ENCODE measurements at places on chromosomes 6 and 20.

- DNase-seq, result no peak
Measured at GRCh38 chr6:43766964-43767461, 3.0 kb upstream of the VEGFA start.

DNA sequence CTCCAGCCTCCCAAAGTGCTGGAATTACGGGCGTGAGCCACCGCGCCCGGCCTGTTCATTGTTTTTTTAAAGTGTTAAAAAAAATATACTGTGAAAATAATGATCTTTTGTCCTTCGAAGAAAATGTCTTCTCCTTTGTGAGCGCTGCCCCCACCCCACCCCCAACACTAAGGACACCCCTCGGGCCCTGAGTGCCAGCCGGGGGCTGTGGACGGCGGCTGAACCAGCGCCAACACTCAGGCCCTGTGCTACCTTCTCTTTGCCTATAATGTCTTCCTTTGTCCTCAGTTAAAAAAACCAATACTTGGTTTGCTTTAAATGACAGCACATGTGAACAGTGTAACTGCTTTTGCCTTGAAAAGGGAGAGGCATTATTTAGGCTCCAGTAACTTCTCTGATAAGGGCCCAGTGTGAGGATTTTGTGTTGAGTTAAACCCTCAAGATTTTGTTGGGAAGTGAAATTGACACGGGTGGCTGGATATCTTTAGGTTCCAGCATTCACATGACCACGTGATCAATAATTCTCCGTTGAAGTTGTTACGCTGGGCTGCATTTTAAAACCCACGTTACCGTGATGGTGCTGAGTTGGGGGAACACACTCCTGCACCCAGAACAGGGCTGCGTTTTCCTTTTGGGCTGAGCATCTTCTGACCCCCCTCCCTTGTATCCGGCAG lies 9.5 kb upstream of the ADRM1 start:
- DNase-seq, result no peak

DNA sequence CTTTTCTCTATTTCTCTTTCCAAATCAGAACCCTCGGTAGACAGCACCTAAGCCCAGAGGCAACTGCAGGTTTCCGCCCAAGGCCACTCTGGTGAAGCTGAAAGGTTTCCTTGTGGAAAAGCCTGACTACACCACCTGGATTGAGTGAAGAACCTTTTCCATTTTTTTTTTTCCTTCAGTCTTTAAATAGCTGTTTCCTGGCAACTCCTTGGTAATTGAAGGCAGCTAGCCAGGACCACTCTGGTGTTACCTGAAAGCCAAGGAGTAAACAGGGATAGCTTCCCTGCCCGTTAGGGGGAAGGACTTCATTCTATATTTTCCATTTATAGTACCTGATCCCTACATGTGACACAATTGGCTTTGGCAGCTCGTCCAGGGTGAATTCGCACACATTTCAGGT lies 1238.4 kb downstream of the GRIK2 start:
- DNase-seq, result no peak

DNA sequence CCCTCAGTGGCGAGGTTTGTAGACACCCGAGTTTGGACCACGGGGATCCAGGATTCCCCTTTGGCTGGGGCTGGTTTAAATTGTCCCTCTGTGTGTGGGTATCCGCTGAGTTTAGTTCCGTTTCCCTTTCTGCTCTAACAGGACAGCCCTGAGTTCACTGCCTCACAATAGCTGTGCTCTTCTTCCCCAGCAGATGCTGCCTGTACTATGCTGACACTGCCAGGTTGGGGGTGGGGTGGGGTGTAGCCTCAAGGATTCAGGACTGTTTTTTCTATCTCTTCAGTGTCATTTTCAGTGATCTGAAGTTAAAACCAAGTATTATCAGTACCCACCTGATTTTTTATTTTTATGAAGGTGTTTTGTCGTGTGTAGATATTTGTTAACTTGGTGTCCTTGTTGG lies 655.0 kb downstream of the COL12A1 start:
- no peak for DNase-seq

GRCh38 chr20:53480913-53481312 lies 112.7 kb downstream of the ZNF217 start:
- no peak for DNase-seq

DNA sequence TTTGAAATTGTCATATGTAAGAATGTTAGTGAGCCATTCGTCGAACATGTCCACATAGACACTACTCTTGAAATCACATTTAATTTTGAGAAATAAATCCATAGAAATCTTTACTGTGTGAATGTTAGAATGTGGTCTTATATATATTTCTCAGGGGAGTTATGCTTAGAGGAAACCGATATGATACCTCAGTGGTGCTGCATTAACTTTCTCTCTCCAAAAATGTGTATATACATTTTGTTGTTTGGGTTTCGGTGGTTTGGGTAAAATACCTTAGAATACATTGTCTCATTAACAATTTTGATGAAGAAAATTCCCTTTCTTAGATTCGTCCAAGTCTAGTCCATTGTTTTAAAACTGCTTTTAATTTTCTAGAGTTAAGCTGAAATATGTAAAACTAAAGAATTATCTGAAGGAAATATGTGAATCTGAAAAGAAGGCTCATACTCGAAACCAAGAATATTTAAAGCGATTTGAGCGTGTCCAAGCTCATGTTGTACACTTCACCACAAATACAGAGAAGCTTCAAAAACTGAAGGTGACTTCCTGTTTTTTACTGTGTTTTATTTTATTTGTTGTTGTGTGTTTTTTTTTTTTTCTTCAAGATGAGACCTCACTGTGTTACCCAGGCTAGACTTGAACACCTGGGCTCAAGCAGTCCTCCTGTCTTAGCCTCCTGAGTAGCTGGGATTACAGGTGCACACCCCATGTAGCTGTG lies 10.3 kb downstream of the KIZ start:
- no peak for DNase-seq

DNA sequence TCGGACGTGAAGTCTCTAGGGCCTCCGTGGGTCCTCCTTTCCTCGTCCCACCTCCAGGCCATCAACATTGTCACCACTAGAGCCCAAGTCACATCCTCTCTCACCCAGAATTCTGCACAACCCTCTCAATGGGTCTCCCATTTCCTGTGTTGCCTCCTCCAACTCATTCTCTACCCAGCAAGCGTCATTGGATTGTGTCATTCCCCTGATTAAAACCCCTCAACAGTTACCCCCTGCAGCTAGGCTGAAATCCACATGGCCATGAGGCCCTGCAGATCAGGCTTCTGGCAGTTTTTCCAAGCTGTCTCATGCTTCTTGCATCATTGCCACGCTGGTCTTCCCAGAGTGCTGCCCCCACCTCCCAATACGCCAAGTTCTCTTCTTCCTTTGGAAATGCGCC lies 12.9 kb upstream of the FAM210B start:
- DNase-seq, result no peak

DNA sequence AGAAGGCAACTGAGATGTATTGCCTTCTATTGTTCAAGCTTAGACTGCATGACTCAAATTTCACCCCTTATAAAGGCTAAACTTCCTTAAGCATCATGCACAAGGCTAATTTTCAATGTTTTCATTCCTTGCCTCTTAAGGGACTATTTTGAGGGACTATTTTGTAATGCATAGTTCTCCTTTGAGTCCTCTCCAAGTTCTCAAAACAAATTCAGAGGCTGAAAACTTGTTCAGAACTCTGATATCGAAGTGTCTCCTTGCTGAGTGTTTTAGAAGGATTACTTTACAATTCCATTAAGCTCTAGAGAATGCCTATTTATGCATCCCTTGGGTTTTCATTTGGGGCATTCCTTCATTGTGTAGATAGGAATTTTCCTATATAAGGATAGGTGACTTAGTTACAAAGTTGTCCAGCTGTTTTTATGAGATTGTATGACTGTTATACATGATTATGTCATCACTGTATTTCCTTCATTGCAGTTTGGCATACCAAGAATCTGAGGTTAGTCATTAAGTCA lies 41.7 kb downstream of the COL19A1 start:
- DNase-seq, result no peak

DNA sequence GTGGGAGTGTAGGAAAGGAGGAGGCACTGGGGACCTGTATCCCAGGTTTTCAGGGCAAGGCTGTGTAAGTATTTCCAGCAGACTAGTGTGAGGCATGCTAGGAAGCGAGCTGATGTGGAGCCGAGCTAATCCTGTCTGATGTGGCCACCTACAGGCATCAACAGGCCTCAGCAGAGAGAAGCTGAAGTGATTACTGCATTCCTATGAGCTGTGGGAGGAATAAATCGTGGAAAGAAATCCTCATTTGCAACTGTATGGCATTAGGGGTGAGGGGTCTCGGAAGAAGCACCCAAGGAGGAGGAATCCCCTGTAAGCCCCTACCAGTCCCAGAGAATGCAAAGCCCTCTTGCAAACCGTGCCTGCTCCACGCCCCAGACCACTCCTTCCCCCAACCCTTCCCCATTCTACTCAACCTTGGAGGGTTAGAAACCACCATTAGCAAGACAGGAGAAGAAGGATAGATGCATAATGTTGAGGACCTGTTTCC lies 41.6 kb downstream of the C6orf15 start:
- peak; percentile 76 for DNase-seq

- DNase-seq, result no peak
Measured at GRCh38 chr20:57922706-57923105, 212.9 kb upstream of the PMEPA1 start.

DNA sequence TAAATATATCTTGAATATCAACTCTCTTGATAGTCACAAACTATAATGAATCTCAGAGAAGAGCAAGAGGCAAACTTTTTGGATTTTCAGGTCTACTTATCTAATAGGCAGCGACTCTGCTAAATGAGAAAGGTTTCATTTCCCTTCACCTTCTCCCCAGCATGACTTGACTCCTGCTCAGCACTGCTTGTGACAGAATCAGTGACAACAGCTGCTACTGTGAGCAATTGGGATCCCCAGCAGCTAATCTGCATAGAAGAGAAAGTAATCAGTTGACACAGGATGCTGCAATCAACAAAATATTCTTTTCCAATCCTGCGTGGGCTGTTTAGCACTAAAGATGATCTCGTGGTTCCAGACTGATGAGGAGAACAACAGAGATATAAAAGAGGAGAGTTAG lies 205.5 kb downstream of the MMUT start:
- no peak for DNase-seq

DNA sequence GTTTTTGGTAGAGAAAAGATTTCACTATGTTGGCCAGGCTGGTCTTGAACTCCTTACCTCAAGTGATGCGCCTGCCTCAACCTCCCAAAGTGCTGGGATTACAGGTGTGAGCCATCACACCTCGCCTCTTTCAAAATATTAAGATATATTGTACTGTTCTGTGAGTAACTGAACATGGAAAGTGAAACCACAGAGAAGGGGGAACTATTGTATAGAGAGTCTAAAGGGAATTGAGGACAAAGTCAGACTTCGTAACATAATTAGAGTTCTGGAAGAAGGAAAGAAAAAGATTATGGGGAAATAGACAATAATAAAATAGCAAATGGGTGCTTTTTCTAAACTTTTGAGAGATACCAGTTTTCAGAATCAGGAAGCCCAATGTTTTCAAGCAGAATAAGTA lies 17.4 kb upstream of the AKAP7 start:
- no peak for DNase-seq

DNA sequence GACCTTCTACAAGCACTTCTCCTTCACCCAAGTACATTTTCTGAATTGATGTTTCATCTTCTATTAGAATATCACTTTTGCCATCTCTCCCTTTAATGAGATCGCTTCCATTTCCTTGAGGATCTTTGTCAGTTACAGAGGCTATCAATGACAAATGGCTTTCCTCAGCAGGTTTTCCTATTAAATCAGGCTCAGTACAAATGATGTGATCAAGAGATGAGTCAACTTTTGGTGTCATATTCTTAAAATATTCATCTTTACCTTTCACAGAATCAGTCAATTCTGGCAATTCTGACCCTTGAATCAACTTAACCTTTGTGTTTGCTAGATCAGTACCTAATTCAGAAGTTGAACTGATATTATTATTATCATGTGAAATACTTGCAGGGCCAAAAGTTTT lies 37.3 kb downstream of the DST start:
- no peak for DNase-seq

DNA sequence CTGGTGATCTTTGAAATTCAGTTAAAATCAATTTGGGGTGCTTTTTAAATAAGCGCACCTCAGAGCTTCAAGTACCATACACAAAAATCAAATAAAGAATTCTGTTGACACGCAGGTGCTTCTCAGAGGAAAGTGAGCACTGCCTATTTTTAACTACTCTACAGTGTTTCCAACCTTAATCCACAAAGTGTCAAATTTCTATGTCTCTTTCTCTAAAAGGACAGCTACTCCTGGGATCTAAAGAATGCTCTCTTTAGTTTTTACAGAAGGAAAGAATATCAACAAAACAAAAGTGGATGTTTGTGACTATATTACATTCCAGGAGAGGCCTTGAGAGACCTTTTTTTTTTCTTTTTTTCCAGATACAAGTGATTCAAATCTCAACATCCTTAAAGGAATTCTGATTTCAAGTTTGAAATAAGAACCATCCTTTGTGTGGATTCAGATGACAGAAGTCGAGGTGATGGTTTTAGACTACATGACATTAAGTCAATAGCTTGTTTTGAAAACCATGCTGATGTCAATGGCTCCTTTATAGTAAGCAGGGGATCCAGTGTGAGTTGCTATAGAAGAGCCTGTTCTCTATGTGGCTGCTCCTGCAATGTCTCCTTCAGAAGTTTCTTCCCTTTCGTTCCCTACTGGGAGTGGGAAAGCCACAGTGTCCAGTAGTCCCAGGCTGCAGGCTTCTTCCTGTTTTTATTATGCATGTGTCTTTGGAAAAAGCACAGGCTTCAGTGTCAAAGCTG lies 67.2 kb upstream of the DEFB112 start:
- DNase-seq, result no peak

- DNase-seq, result no peak
Measured at GRCh38 chr6:169487579-169488436, 214.0 kb downstream of the WDR27 start.

DNA sequence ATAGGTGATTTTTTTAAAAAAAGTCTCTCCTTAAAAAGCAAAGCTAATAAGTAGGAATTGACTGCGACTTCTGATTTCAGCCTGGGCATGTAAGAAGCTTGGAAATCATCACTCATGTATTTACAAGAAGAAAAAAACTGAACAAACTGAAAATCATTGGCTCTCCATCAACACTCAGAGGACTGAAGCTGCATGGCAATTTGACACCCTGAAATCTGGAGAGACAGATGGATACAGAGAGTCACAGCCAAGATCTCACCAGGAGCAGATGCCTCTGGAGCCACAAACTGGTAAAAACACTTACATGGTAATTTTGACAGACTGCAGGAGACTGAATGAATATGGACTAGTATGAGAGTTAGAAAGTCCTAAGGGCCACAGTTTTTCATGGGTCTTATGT lies 191.2 kb upstream of the TCF21 start:
- no peak for DNase-seq

DNA sequence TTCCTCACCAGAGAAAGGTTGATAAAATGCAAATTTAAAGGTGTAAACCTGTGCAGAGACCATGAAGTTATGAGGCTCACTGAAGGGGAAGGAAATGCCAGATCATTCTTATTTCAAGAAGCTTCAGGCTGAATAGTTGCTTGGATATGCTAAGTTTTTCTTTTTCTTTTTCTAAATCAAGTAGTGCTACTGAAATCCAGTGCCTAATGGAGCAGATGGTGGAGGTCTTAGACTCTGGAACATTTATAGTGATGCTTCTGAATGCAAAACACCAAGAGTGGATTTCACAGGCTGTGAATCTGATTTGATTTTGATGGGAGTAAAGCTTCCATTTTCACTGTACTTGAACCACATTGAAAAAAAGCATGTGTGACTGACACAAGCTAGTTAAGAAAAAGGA lies 151.2 kb upstream of the BEND3 start:
- DNase-seq, result no peak

- peak; percentile 73 for DNase-seq
Measured at GRCh38 chr6:28673787-28674671, 148.3 kb downstream of the GPX5 start.

GRCh38 chr6:37277001-37277409 lies 19.1 kb upstream of the TMEM217 start:
- no peak for DNase-seq

- no peak for DNase-seq
Measured at GRCh38 chr6:33082702-33083101, 6.9 kb downstream of the HLA-DPB1 start.

Measured in PC-9 (cell line).